ENCODE measurements at places on chromosomes 3 and 15.

DNA sequence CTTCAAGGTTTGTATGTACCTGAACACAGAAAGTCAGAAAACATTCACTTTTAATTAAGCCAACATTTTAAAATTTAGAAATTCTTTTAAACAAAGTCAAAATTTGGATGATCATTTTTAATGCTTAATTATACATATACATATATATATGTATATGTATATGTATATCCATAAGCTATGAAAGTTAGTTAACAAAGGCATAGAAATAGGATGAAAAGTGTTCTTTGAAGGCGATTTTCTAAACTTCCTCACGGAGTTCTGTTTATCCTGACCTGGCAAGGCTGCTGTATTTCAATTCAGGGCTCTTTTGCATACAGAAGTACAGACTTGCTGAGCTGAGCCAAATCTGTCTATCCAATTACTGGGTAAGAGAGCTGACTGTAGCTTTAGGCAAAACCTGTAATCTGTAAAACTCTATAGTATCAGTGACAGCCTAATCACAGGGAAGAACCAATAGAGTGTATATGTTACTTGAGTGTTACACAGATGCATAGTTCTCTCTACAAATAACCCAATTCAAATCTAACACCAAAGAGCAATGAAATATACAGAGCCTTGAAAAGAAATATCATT lies 32.1 kb upstream of the THRB start:
- no peak for DNase-seq

GRCh38 chr3:122984007-122984406 lies 43.6 kb downstream of the SEMA5B start:
- no peak for DNase-seq

- DNase-seq: no peak
Measured at GRCh38 chr3:14802381-14802731, 16.4 kb upstream of the FGD5 start.

- DNase-seq: no peak
Measured at GRCh38 chr3:175057401-175057800, 198.3 kb downstream of the NAALADL2 start.

- no peak for DNase-seq
Measured at GRCh38 chr15:58694641-58695398, 54.7 kb downstream of the ADAM10 start.

DNA sequence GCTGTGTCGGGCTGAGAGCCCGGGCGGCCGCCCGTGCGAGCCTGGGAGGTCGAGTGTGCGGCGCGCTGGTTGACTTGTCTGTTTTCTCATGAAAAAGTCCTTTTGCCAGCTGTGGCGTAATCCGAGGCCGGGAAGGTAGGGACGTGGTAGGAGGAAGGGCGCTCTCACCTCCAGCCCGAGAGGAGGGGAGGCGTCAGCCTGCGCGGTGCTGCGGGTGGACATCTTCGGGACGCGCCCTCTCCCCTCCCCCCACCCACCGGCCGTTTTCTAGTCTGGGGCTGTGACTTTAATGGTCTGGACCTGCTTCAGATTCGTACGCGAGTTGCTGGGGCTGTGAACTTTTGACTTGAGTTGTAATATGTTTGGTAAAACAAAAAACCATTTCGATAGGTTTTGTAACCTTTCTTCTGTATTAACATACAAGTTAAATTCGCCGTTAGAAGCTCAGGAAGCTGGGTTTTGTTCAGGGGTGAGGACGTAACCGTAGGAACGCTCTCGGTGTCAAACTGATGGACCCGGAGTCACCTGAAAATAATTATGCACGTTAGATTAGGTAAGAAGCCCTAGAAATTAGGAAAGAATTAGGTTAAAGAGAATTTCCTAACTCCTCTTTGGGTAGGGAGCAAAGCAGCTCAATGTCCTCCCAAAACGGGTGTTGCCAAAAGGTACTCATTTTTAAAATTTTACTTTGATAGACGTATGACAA lies 762 bp downstream of the NCK1 start:
- peak; percentile 73 for DNase-seq

GRCh38 chr3:133880287-133880686 lies 15.4 kb downstream of the RAB6B start:
- DNase-seq: no peak

DNA sequence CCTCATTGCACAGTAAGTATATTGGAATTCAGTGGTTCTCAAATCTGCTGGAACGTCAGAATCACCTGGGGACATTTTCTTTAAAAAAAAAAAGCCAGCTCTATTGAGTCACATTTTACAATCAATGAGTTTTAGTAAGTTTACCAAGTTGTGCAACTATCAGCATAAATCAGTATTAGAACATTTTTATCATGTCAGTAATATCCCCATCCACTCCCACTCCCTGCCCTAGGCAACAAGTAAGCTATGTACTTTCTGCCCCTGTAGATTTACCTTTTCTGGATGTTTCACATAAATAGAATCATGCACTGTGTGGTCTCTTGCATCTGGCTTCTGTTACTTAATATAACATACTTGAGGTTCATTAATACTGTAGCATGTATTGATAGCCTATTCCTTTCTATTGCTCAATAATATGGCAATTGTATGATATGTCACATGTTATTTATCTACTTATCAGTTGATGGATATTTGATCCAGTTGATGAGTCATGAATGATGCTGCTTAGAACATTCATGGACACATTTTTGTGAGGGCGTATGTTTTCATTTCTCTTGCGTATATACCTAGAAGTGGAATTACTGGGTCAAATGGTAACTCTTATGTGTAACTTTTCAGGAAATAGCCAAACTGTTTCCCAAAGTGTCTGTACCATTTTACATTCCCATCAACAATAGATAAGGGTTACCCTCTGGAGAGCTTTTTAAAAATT lies 180.5 kb downstream of the THSD4 start:
- no peak for DNase-seq

GRCh38 chr3:185858502-185859225 lies 33.8 kb upstream of the IGF2BP2 start:
- no peak for DNase-seq

GRCh38 chr15:48367483-48367882 lies 36.3 kb downstream of the DUT start:
- DNase-seq: no peak

- no peak for DNase-seq
Measured at GRCh38 chr3:105997800-105998526, 129.2 kb upstream of the CBLB start.

GRCh38 chr15:62492900-62493299 lies 327.8 kb upstream of the C2CD4B start:
- DNase-seq: no peak

- DNase-seq: no peak
Measured at GRCh38 chr3:8497582-8497981, 4.0 kb upstream of the LMCD1 start.

GRCh38 chr3:87120881-87121280 lies 106.2 kb upstream of the CHMP2B start:
- no peak for DNase-seq

GRCh38 chr3:50359760-50360110 lies 414 bp upstream of the TMEM115 start:
- no peak for DNase-seq

- no peak for DNase-seq
Measured at GRCh38 chr15:101322854-101323477, 27.9 kb upstream of the SNRPA1 start.

DNA sequence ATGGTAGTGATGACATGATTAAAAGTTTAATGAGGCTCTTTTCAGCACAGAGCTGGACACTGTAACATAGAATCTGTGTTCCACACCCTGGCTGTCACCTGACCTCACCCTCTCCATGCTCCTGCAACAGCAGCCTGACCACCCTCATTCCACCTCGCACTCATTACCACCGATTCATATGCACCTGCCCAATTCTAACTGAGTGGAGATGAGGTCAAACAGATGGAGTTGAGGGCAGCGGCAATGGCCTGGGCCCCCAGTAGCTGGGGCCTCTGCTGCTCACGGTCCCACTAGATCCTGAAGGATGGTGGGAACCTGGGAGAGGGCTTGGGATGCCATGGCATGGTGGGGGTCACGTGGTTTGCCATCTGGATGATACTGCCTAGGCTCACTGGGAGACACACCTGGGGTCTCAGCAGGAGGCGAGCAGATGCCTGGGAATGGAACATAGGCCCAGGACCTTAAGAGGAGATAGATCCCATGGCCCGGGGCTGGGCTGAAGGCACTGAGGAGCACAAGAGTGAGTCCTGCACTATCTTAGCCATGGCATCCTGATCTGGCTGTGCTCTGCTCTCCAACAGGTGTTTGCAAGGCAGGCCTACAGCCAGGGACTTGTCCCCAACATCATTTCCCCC lies 1.3 kb downstream of the SCN5A start:
- no peak for DNase-seq

DNA sequence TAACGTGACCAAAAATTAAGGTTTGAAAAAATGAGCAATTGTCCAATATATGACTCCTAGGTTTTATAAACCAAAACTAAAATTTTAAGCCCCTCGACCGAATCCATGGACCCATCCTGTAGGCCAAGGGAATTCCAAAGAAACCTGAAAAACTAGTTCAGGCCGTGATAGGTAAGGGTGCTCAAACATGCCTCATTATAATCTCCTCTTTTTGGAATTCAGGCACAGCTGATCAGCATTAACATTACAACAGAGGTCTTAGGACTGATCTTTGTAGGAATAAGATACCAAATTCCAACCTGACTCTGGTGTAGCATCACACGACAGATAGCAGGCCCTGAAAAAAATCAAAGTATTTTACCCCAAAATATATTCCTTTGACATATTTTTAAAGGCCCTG lies 155.7 kb downstream of the NEK10 start:
- DNase-seq: no peak

DNA sequence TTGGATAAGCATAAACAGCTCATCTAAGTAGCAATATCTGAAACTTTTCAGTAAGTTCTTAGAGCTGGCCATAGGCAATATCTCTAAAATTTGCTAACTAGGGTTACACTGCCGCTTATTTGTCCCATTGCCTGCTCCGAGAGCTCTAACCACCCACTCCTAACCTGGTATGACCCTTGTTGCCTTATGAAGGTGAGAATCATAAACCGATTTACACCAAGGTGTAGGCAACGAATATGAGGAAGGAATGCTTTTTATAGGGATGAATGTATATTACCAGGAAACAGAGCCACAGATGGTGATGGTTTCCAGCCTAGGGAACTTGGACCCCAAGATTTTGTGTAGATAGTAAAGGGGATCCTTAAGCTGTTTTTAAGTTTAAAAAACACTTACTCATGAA lies 440.9 kb downstream of the PDCD6IP start:
- DNase-seq: no peak

- DNase-seq: no peak
Measured at GRCh38 chr15:22839046-22839695, 705 bp downstream of the NIPA2 start.

- DNase-seq: no peak
Measured at GRCh38 chr15:60172143-60172542, 168.0 kb downstream of the FOXB1 start.

DNA sequence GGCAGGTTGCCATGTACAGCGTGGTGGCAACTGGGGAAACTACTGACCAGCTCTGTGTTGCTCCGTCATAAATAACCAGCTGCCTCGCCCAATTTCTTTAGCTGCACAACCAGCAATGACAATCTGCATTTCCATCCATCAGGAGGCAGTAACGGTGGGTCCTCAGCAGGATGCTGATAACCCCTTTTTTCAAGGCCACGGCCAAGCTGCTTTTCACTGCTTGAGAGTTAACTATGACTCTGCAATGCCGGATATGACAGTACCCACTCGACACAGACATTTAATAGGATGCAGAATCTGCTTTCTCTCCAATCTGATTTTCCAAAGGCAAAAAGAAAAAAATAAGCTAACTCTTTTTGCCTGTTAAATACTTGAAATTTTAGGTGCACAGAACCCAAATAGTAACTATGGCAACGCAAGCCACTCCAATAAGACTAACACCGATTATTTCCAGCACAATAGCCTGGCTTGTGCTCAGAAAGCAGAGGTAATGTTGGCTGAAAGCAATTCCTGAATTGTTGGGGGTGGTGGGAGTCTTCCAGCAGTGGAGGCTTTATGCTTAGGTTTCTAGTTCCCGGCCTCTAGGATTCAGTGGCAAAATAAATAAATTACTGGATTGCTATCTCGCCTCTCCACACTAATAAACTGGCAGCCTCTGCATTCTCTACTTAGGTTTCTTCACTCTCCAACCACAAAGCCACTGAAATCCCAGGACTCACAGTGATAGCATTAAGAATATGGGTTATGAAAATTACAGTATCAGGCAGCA lies 31.2 kb upstream of the SRGAP3 start:
- no peak for DNase-seq

DNA sequence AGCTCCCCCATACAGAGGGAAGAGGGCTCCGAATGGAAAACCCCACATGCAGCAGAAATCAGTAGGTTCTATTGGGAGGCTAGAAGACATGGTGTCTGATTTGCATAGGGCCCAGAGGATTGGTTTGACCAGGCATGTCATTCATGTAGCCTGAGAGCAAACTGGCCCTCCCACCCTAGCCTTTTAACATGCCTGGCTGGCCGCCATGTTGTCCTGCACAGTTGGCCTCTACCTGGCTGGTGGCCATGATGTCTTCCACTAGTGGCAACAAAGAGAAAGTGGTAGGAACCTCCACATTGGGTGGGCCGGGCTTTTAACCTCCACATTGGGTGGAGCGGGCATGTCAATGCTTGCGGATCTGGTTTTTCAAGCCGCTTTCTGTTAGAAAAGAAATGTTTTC lies 312.1 kb downstream of the TAFA4 start:
- peak; percentile 3 for DNase-seq

DNA sequence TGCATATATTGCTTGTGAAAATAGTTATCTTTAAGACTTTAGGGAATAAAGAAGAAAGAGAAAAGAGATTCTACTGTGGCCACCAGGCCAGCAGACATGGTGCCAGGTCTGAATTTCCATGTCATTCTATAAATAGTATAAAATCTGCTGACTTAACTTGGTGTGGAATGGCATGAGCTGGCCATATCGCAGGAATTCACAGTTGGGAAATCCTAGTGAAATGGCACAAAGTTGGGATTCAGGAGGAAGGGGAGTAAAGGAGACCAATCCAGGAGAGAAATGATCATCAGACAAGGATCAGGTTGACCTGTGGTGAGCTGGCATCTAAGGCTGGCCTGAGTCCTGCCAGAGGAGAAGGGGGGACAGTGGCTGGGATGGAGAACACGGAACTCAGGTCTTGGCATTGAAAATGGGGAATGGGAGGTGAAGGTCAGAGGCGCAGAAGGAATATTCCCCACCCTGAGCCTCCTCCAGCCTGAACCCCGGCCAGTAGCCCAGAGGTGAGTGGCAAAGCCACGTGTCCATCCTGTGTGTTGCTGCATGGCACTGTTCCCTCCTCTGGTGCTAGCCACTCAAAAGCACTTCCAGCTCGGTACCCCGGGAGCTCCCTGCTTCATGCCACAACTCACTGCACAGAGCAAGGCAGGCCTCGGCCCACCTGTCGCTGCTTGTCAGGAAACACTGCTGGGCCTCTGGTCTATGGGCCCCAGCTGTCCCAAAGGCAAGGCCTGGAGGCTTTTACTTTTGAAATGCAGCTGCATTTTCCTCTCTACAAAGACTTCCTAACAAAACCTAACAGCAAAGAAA lies 51.4 kb downstream of the SSUH2 start:
- DNase-seq: no peak

- no peak for DNase-seq
Measured at GRCh38 chr3:72888546-72889309, 882 bp downstream of the GXYLT2 start.

- DNase-seq: no peak
Measured at GRCh38 chr3:123246866-123247265, 45.1 kb downstream of the SEC22A start.
